ENCODE measurements at places on chromosomes 7 and 10. TPM values are rescaled to one million over a fixed set of nuclear protein-coding genes. Genes with fewer than 3 reads are reported as not detected.

TCTN3 gene
- total RNA-seq: 17.5 TPM

SPDYE6 gene
- total RNA-seq: not detected

UPF2 gene
- 55.1 TPM for total RNA-seq

SUN3 gene
- total RNA-seq: 0.71 TPM

CNPY1 gene
- total RNA-seq: not detected

STN1 gene
- total RNA-seq: 14.5 TPM

INHBA gene
- total RNA-seq: 1.1 TPM

CCL26 gene
- not detected for total RNA-seq

INPP5F gene
- total RNA-seq: 15.4 TPM

ABCB8 gene
- 43.1 TPM for total RNA-seq

BICC1 gene
- total RNA-seq: not detected

ZPBP gene
- not detected for total RNA-seq

TFPI2 gene
- total RNA-seq: not detected

ABCC2 gene
- total RNA-seq: 1.5 TPM

MKRN1 gene
- total RNA-seq: 46.5 TPM

NCAPG2 gene
- 117 TPM for total RNA-seq

ZC3HAV1 gene
- total RNA-seq: 104 TPM

RASA4B gene
- 0.48 TPM for total RNA-seq

IFT22 gene
- 5.5 TPM for total RNA-seq

CCDC172 gene
- not detected for total RNA-seq

AIMP2 gene
- total RNA-seq: 74.8 TPM

OR13A1 gene
- total RNA-seq: not detected

CALHM3 gene
- total RNA-seq: not detected

TFEC gene
- total RNA-seq: 1.0 TPM

LIPK gene
- not detected for total RNA-seq

DTX2 gene
- total RNA-seq: 34.3 TPM

LRGUK gene
- total RNA-seq: 0.71 TPM

All from natural killer cell treated with Interleukin-12 subunit alpha and Interleukin-12 subunit beta and Interleukin-15 and Interleukin-18, amount 100 ng/mL, for 72 hours (primary cell).